ENCODE measurements at places on chromosomes 16 and 17.

DNA sequence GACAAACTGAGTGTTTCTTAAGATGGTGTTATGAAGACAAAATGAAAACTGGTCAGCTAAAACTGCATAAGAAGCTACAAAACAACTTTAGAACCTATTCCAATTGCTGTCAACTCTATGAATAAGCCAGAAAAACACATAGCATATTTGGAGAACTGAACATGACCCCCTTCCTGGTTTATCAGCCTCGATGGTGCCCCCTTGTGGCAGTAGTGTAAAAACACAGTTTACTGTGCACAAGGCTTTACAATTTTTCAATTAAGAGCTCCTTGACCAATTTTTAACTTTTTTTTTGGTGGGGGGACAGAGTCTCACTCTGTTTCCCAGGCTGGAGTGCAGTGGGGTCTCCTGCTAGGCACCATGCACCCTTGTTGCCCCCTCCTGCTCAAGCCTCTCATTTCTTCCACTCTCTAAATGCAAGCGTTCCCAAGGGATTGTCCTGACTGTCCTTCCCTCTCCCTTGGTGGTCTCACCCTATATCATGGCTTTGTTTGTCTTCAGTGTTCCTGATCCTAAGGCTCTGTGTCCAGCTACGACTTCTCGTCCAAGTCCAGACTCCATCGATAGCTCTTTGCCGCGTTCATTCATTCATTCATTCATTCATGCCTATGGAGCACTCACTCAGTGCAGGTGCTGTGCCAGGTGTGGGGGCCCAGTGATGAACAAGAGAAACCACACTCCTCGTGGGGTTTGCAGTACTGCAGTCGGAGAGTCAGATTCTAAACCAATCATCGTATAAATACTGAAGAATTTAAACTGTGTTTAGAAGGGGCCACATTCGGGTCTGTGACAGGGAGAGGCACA lies 7.5 kb downstream of the EIF1 start:
- no peak for DNase-seq

GRCh38 chr17:14452856-14453255 lies 152.0 kb downstream of the HS3ST3B1 start:
- no peak for DNase-seq

DNA sequence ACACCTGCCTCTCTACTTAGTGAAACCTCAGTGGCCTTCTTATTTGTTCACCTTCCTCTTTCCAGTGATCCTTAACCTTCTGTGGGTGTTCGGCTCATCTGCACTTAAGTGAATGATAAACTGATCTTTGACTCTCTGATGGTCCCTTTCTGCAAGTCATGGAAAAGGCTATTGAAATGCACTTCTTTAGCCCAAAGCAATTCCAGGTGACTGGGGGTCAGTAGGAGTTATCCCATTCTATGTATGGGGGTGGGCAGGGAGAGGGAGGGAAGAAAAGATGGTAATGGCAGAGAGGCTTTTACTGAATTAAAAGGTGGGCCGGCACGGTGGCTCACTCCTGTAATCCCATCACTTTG lies 170.8 kb downstream of the RGS9 start:
- no peak for DNase-seq

- DNase-seq: no peak
Observed at GRCh38 chr17:40372031-40372430, 7.5 kb upstream of the GJD3 start.

GRCh38 chr16:73050201-73051099 lies 2.5 kb upstream of the ZFHX3 start:
- no peak for DNase-seq

DNA sequence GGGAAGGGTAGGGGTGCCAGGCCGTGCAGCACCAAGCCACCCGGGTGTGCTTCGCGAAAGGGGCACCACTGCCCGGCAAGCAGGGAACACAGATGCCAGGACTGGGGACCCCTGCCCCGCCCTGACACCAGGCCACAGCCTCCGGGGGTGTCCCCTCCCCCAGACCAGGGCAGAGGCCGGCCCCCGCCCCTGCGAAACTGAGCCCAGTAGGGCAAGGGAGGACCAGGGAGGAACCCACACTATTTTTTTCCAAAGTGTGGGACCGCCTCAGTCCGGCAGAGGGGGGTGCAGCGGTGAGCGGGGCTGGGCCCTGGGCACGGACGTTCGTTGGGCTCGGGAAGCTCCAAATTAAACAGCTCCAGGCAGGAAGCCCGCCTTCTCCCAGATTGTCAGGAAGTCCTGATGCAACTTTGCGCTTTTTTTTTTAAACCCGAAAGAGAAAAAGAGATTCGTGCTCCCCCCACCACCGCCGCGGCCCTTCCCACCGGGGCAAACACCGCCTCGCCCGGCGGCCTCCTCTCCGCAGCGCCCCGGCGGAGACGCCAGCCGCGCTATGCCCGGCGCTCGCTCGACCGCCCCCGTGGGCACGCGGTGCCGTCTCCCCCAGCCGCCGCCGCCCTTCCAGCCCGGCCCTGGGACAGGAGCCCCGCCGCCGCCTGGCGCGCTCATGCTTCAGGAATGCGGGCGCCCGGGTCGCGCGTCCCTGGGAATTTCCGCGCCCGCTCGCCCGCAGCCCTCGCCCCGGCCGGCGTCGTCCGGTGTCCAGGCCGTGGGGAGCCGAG lies 755 bp downstream of the PIEZO1 start:
- DNase-seq: peak; percentile 77

- DNase-seq: no peak
Observed at GRCh38 chr16:75288596-75289120, 37.2 kb upstream of the BCAR1 start.

- no peak for DNase-seq
Observed at GRCh38 chr17:69406941-69407340, 7.6 kb upstream of the MAP2K6 start.

- DNase-seq: no peak
Observed at GRCh38 chr17:45855691-45856336, 11.1 kb downstream of the SPPL2C start.

DNA sequence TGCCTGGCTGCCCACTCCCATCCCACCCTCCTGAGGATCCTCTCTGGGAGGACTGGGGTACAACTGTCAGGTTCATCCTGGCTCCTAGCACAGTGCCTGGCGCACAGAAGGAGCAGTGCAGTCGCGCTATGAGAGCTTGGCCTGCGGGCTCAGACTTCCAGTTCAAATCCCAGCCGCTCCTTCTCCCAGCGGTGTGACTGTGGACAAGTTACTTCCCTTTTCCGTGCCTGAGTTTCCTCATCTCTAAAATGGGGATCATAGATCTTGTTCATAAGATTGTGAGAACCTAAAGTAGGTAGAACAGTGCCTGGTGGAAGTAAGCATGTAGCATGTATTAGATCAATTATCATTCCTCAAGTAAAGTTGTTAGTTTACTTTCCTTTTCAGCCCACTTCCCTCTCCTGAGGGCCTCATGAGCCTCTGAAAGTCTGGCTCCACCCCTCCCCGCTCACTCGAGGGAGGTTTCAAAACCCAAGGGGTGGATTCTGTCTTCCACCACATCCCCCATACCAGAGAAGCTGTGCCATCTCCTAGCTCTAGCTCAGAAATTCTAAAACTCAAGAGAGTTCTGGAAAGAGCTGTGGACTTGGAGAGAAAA lies 19.9 kb upstream of the COL1A1 start:
- DNase-seq: no peak

DNA sequence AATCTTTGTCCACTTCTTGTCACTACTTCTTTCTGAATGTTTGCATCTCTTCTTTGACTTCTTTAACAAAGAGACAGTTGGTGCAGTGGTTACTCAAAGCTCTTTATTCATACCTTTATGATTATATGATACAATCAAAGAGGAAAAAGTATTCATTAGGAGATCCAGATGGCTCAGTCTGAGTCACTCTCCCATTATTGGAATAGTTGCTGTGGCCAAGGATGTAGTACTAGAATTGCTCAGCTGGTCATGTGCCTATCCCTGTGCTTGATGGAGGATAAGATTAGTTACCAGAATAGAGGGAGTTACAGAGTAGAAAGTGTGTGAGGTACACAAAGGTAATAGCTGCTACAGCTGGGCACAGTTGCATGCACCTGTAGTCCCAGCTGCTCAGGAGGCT lies 18.3 kb downstream of the BCAS3 start:
- no peak for DNase-seq

DNA sequence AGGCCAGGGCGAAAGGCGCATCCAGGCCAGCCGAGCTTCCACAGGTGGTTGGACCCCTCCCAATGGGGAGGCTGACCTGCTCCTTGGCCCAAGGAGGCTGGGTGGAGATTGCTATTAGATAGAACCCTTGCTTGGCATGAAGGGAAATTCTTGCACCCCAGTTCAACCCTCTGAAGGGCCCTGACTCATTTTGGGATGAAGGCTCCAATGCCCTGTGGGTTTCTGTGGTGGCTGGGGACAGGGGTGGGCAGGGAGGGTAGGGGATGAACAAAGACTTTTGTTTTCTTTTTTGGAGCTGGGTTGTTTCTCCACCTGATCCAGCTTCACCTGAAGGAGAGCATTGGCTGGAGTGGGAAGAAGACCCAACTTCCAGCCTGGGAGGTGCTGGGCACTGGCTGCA lies 16.7 kb upstream of the TBX21 start:
- no peak for DNase-seq

- no peak for DNase-seq
Observed at GRCh38 chr16:75774197-75774596, 47.9 kb upstream of the CPHXL start.

DNA sequence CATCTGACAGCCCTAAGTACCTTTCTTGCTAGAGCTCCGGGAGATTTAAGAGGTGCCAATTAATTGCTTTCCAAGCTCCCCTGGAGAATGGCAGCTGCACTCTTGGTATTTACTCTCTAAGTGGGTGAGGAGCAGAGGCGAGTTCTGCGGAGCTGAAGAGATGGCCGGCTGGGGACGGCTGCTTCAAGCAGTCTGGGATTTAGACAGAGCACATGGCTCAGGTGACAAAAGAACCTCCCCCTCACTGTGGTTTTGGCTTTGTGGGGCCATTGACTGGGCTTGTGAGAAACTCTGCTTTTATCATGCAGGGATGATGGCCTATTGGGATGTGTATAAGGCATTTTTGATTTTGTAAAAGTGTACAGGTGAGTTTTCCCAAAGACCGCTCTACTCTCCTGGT lies 239.3 kb upstream of the EEF2KMT start:
- DNase-seq: no peak

- no peak for DNase-seq
Observed at GRCh38 chr17:54749157-54749556, 151.5 kb upstream of the TOM1L1 start.

DNA sequence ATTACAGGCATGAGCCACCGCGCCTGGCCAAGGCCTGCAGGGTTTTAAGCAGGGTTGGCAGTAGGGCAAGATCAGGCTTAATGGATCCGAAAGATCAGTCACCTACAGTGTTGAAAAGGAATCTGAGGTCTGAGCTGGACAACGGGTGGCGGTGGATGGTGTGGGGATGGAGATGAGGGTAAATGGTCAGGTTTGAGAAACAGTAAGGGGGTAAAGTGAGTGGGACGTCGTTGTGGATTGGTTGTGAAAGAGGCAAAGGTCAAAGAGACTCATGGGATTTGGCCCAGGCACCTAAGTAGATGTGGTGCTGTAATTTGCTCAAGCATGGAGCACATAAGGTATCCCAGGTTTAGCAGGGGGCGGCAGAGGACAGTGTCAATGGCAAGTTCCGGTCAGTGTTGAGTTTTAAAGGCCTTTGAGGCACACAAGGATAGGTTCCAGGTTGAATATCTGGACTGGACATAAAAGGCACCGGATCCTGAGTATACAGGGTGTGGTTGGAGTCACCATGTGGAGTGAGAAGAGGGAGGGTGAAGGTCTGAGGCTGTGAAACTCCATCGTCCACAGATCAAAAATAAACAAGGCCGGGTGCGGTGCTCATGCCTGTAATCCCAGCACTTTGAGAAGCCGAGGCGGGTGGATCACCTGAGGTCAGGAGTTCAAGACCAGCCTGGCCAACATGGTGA lies 1.1 kb upstream of the SLC16A5 start:
- DNase-seq: no peak

DNA sequence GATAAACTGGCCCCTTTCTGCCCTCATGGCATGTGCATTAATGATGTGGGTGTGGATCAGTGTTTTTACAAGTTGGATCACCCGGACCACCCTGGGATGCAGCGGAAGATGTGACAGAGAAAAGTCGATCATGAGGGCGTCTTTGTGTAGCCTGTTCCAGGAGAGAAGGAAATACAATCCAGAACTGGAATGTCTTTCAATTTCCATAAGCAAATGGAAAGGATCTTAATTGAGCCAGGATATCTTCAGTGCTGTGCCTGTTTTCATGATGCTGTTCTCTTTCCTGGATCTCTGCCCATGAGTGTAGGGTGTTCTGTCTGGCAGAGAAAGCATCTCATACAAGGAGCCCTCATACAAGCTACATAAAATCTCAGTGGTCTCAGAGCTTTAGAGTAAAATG lies 481.4 kb downstream of the XYLT1 start:
- no peak for DNase-seq

Data from breast epithelium (tissue), 4 donors.